ENCODE measurements at places on chromosomes 5 and 9. TPM values are rescaled to one million over a fixed set of nuclear protein-coding genes. Genes with fewer than 3 reads are reported as not detected.

IFNK gene
- not detected for total RNA-seq

HK3 gene
- 10.6 TPM for total RNA-seq

LRRC70 gene
- total RNA-seq: 0.30 TPM

SLC26A2 gene
- 1.3 TPM for total RNA-seq

TNFSF8 gene
- total RNA-seq: 0.33 TPM

ANXA6 gene
- total RNA-seq: 232 TPM

CCDC183 gene
- 0.75 TPM for total RNA-seq

COL23A1 gene
- 1.2 TPM for total RNA-seq

DPYSL3 gene
- total RNA-seq: 1.6 TPM

COL5A1 gene
- total RNA-seq: 2.8 TPM

GRIA1 gene
- total RNA-seq: not detected

PCDHB7 gene
- total RNA-seq: 0.25 TPM

IQGAP2 gene
- total RNA-seq: 110 TPM

UBTD2 gene
- total RNA-seq: 7.1 TPM

PDE8B gene
- 5.5 TPM for total RNA-seq

C9orf50 gene
- total RNA-seq: not detected

GRXCR2 gene
- total RNA-seq: not detected

CERT1 gene
- 16.4 TPM for total RNA-seq

SAXO1 gene
- not detected for total RNA-seq

POU4F3 gene
- total RNA-seq: not detected

LCN15 gene
- not detected for total RNA-seq

COL27A1 gene
- 51.0 TPM for total RNA-seq

AGGF1 gene
- 12.0 TPM for total RNA-seq

ZNF879 gene
- total RNA-seq: 0.98 TPM

GFI1B gene
- total RNA-seq: 0.15 TPM

C9 gene
- total RNA-seq: 1,159 TPM

PPP3R2 gene
- not detected for total RNA-seq

HTR1A gene
- not detected for total RNA-seq

KLF4 gene
- total RNA-seq: 2.9 TPM

HAND1 gene
- total RNA-seq: not detected

CCNI2 gene
- total RNA-seq: not detected

MYOZ3 gene
- 0.18 TPM for total RNA-seq

PCDHA6 gene
- not detected for total RNA-seq

SPACA9 gene
- 0.75 TPM for total RNA-seq

IL5 gene
- total RNA-seq: not detected

EFCAB9 gene
- total RNA-seq: not detected

CCIN gene
- total RNA-seq: not detected

KIAA0825 gene
- 3.1 TPM for total RNA-seq

CENPH gene
- total RNA-seq: 0.53 TPM

DBH gene
- total RNA-seq: 16.7 TPM

RFESD gene
- 1.6 TPM for total RNA-seq

IFNA2 gene
- total RNA-seq: not detected

WDR38 gene
- total RNA-seq: not detected

EIF4E1B gene
- not detected for total RNA-seq

SHISAL2B gene
- not detected for total RNA-seq

CNOT6 gene
- 5.2 TPM for total RNA-seq

PCDHB13 gene
- 0.65 TPM for total RNA-seq

GHR gene
- total RNA-seq: 76.6 TPM
